ENCODE measurements at places on chromosomes 11 and 22. TPM values are rescaled to one million over a fixed set of nuclear protein-coding genes. Genes with fewer than 3 reads are reported as not detected.
A peak's percentile ranks its signal among the peaks of the same experiment; 100 is the strongest.

The SCGB2A2 gene
- not detected for polyA plus RNA-seq

The ABCC8 gene
- not detected for polyA plus RNA-seq

The BCO2 gene
- polyA plus RNA-seq: 0.94 TPM

The DCPS gene
- 20.4 TPM for polyA plus RNA-seq

The OR4D5 gene
- polyA plus RNA-seq: not detected

The NXPE2 gene
- 0.04 TPM for polyA plus RNA-seq

The NPAS4 gene
- 0.14 TPM for polyA plus RNA-seq

- no peak for DNase-seq
Observed at GRCh38 chr11:121683791-121684190, 231.0 kb upstream of the SORL1-AS1 start.

DNA sequence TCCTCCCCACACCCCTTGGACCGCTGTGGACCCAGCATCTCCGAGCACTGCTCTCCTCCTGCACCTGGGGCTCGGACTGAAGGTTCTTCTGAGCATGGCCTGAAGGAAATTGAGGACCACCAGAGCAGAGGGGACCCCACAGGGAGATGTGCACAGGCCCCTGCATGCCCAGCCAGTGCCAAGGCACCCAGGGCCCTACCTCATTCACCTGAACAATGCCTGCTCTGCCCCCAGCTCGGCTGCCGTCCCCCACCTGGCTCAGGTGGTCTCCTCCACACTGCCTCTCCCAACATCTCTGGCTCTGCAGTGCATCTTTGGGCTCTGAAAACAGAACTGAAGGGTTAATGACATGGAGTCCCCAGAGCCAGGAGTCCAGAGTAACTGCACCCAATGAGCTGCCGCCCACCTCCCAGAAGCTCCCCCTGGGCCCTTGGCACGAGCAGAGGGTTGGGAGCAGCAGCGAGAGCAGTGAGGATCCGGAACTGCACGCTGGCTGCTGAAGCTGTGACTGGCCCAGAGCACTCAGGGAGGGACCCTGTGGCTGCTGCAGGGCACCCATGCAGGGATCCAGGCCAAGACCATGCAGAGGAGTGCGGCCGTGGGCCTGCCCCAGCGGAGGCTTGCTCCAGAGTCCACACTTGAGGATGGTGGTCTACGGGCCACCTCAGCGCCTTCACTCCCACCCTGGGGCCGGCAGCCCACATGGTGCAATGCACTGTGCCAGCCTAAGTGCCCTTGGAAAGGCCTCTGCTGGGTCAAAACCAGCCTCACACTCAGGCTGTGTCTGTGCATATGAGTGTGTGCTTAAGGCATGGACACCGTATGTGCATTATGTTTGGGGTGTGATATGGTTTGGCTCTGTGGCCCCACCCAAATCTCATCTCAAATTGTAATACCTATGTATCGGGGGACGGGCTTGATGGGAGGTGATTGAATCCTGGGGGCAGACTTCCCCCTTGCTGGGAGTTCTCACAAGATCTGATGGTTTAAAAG lies 686.1 kb downstream of the TBC1D22A start:
- DNase-seq: no peak

DNA sequence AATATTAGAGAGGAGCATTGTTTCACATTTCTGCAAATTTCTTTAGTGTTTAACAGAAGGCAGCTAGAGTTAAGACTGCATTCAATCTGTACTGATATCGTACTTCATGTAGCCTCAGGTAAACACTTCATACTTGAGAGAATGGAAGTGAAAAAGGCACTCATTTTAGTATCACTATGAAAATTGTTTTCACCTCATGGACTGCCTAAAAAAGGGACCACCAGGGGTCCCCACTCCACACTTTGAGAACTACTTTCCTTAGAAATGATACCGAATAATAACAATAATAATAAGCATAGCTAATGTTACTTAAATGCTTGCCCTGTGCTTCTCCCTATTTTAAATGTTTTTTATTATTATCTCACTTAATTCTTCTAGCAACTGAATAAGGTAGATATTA lies 95.1 kb downstream of the BLID start:
- no peak for DNase-seq

- no peak for DNase-seq
Observed at GRCh38 chr22:43153899-43154298, 2.5 kb downstream of the TSPO start.

DNA sequence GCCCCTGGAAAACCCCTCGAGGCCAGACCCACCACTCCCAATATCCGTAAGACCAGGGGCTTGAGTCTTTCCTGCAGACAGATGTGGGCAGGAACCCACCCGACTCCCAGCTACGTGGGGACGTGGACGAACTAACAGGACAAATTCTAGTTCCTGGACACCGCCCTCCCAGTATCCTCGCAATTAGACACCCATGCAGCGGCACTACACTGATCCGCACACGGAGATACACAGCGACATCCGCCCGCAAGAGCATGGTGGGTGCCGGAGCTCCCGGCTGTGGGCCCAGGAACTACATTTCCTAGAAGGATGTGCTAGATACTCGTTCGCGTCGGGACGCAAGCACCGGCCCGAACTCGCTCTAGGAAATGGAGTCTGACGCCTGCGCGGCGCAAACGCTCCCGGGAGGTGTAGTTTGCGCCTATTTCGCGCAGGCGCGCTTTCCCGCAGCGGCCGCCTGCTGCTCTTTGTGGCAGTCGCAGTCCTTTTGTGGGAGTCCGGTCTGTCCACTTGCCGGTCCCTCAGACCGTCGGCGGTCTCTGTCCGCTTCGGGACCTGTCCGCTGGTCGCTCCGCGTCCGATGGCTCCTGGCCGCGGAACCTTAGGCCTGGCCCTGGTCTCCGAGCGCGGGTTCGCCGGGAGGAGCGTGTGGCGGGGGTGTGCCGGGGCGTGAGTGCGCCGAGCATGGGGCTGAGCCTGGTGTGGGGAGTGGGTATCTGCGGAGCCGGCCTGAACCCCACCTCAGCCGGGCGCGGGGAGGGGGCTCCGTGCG lies at the start of gene ZNF74:
Gene ZNF74, plus strand, starts transcription at position 447 of the 772 bp plus-strand sequence. CDS start 478 bp downstream, outside the sequence.
- DNase-seq: peak; percentile 66

DNA sequence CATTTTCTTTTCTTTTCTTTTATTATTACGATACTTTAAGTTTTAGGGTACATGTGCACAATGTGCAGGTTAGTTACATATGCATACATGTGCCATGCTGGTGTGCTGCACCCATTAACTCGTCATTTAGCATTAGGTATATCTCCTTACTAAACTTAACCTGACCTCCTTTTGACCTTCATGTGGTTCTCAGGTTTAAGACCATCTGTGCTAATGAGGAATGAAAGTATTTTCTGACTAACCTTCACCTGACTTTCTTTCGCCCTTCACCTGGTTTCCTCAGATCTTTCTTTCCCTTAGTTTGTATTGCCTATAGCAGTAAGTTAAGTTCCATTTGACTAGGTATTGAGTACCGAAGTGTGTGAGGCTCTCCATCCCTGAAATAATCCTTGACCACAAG lies 6.5 kb downstream of the EXPH5 start:
- no peak for DNase-seq

GRCh38 chr11:35893796-35894475 lies 49.9 kb upstream of the LDLRAD3 start:
- DNase-seq: peak; percentile 21

DNA sequence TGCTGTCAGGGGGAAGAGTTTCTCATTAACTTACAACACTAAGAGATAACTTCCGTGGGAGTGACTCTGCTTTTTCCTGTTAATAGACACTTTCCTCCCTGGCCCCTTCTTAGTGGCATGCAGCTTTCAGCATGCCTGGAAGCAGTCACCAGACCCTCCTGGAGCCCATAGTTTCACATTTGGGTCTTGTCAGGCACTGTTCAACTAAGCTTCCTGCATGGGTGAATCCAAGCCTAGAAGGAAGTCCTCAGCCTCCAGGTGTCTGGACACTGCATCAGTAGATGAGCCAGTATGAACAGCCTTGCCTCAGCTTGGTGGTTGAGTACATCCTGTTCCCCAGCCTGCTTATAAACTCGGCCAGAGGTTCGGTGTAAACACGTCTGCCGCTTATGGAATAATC lies 68.1 kb downstream of the PPP6R3 start:
- no peak for DNase-seq

- DNase-seq: peak; percentile 55
Observed at GRCh38 chr22:37933711-37934376, 19.6 kb downstream of the C22orf23 start.

GRCh38 chr11:123580557-123581275 lies 73.7 kb downstream of the SCN3B start:
- DNase-seq: no peak

Data from AG04450 (cell line).